ENCODE measurements at places on chromosomes 7 and 10.

DNA sequence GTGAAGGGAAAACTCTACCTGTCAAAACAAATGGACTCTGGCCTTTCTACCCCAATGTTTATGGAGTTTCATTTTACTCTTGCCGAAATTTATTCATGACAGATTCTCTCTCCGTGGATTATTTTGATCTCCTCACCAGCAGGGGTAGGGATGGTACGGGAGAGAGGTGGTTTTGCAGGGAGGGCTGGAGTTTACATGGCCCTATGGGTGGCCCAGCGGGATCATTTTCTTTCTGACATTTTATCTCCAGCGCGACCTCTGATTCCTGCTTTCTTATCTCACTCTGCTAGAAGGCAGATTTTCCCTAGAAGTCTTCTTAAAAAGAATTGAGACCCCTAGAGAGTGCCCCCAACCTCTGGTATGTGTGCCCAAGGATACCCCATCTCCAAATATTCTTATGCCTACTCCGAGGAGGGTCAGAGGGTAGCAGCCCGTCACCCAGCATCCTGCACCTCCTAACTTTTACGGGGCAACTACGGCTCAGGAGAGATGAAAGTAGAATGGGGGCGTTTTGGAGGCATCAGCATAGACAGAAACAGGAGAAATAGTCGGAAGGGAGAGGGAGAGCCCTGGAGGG lies 10.1 kb upstream of the GATA3 start:
- no peak for DNase-seq

DNA sequence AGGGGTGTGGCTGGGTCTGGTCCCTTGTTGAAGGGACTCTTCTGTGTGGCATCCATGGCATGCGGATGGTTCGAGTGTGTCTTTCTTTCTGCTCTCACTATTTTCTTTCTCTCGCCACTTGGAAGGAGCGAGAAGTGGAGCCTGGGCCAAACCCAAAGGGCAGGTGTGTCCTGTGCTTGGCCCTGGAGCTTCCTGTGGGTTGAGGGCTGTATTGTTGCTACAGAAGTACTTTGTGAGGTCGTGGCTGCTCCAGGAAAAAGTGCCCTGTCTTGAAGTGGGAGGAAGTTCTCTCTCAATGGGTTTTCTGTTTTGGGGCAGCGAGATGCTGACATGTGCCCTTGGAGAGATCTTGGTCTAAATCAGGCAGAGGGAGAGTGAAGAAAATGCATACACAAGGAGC lies 72.0 kb downstream of the DOCK1 start:
- no peak for DNase-seq

GRCh38 chr7:159108491-159108890 lies 36.2 kb downstream of the VIPR2 start:
- DNase-seq: no peak

DNA sequence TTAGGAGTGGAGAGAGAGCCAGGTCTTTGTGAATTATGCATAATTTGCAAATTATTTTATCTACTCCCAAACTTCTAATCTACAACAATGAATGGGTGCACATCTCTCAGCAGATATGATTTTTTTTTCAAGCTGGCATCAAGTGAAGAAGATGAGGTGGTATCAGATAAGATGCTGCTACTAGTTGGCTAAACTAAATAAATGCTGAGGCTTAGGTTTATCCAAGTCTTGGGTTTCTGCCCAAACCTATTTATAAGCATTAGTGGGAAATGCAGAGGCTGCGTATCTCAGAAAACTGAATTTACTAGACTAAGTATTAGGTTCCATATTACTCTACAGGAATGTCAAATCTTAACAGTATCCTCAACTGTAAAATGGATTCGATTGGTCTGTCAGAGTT lies 703.0 kb upstream of the CELF2 start:
- no peak for DNase-seq

- no peak for DNase-seq
Observed at GRCh38 chr10:61869041-61869675, 32.3 kb upstream of the ARID5B start.

DNA sequence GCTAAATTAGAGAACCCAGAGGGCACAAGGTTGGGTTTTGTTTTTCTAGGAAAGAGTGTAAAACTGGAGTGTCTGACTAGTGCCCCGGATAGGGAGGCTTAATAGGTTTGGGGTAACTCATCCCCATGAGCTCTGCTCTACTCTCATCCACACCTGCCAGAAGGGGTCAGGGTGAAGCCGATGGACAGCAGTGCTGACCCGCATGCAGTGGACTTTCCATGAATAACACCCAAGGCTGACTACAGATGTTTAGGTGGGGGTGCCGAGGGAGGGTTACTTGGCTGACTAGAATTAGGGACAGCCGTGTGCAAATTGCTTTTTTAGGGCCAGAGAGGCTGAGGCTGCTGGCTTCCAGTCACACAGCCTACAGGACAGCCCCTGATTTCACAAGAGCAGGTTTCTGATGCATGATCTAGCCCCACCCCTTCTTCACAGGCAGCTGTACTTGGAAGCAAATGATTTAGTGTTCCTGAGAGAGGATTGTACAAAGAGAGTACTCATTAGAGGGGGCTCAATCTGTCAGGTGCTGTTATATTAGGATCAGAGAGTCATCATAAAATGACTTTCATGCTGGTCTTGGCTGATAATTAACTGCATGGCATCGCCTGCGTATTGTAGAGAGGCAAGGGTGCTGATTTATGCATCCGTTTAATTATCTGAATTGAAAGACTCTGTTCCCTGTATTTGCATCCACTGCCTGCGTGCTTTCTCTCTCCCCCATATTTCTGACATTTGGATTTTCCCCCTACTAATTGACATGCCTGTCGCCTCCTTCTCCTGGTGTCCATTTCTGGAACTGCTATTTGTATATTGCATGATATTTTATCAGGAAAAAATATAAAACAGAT lies 9.5 kb downstream of the INHBA start:
- no peak for DNase-seq

- no peak for DNase-seq
Observed at GRCh38 chr10:69768386-69768785, 33.3 kb upstream of the COL13A1 start.

GRCh38 chr7:148790131-148790726 lies 91.5 kb downstream of the CUL1 start:
- no peak for DNase-seq

DNA sequence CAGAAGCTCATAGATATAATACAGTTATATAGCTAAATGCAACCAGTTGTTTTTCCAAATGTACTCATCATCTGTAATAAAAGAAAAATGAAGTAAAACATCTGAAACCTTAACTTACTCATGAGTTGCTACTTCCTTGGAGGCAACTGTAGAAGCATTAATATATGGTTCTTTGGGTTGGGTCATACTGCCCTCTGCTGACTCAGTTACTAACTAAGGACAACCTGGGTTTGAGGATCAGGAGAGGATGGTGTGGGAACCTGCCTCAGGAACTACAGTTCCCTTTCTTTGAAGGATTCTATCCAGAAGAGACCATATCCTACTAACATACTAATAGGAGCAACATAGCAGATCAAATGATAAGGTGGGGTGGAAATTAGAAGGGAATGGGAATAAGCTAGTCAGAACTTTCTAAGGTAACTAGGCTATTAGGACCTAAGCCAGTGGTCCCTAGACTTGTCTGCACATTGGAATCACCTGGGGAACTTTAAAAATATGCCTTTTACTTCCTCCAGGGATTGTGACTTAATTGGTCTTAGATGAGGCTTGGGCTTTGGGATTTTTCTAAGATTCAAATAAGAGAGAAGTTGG lies 20.7 kb downstream of the COX15 start:
- no peak for DNase-seq

DNA sequence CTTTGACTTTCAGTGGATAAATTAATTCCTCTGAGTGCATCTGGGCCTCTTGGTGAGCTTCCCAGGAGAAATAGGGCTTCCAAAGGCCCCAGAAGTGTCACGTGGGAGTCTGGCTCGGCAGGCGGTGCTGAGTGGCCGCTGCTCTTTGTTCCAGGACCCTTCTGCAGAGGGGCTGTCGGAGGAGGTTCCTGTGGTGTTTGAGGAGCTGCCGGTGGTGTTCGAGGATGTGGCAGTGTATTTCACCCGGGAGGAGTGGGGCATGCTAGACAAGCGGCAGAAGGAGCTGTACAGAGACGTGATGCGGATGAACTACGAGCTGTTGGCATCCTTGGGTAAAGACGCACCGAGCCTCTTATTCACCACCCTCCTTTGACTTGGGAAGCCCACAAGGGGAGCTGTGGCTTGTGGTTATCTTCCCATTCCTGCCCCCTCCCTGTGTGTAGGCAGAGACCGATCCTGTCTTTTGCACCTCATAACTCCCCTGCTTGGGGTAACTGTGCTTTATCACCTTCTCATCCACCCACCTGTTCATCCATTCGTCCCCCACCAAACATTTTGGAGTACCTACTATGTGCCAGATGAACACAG lies 11.9 kb downstream of the ZNF862 start:
- no peak for DNase-seq

DNA sequence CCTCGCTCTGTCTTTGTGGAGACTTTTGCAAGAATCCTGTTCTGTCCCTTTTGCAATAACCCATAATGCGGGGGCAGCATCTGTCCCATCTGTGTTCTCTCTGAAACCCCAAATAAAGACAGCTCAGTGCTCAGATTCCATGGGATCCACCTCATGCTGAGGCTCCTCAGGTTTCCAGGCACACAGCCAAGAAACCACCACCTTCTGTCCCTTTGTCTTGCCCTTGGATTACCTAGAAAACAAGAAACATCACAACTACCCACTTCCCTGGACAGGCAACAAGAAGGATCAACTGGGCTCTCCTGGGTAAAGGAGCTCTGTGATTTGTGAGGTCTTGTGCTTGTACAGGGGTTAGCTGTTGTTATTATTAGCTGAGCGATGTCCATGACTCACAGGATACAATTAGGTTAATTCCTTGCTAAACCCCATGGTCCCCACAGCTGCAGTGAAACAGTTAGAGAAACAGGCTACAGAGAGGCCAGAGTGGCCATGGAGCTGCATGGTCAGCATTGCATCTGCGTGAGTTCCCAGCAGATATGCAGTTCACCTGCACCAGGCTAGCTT lies 50.2 kb downstream of the CXCL12 start:
- no peak for DNase-seq

GRCh38 chr10:79007421-79008319 lies 61.1 kb upstream of the ZMIZ1 start:
- DNase-seq: no peak

- DNase-seq: no peak
Observed at GRCh38 chr10:91665842-91666241, 33.0 kb upstream of the PPP1R3C start.
